Stimulated activated CD4-positive, alpha-beta T cell treated with anti-CD3 and anti-CD28 coated beads, Interleukin-4, amount 100 ng/mL, for 24 hours (primary cell): ENCODE measurements at places on chromosomes 1 and 21.

GRCh38 chr1:212317916-212318315, 32.7 kb downstream of the PPP2R5A start:
- no peak for DNase-seq

DNA sequence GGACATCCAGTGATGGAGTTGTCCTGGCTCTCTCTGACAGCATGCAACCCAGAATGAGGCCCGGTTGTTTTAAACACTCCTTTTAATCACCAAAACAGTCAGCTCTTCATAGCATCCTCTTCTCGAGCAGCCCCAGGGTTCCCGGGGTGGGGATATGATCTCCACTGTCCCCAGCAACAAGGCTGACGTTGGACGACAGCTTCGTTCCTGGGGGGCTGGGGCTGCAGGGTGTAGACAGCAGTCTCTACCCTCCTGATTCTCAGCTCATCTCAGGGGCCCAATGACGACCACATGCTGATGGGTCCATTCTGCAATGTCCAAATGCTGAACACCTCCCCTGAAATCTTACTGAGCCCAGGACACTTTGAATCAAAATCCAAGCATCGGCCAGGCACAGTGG, 27.0 kb downstream of the TRIM11 start:
- DNase-seq: no peak

DNA sequence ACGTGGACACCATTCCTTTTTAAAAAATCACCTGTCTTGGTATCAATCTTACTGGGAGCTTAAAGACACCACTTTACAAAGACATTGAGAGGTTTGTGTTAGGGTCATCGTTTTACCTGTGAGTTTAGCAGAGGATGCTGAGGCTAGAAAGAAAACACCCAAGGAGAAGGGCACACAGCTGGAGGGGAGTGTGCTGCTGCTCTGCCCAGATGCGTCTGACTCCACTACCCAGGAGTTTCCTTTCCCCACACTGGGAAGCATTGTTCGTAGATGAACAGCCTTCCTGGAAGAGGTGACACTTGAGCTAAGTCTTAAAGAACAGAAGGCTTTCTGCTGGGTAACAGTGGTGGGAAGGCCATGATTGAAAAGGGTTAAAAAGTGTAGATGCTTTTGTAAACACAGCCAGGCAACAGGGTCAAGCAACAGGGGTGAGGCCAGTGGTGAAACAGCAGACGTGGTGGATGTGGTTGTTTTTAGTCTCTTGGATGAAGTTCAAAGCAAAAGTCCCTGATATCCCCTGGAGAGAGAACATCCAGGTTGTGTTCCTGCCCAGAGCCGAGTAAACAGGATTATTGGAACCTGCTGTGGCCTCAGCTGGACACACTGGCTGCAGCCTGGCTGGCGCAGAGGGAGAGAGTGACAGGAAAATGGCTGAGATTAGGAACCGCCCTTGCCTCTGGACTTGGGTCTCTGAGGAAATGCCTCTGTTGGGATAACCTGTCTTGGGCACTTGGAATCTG, 198.6 kb upstream of the JUN start:
- no peak for DNase-seq

- DNase-seq: no peak
Measured at GRCh38 chr1:151407304-151407703, 7.9 kb downstream of the PSMB4 start.

GRCh38 chr1:159884296-159884695, 15.7 kb downstream of the CFAP45 start:
- no peak for DNase-seq

DNA sequence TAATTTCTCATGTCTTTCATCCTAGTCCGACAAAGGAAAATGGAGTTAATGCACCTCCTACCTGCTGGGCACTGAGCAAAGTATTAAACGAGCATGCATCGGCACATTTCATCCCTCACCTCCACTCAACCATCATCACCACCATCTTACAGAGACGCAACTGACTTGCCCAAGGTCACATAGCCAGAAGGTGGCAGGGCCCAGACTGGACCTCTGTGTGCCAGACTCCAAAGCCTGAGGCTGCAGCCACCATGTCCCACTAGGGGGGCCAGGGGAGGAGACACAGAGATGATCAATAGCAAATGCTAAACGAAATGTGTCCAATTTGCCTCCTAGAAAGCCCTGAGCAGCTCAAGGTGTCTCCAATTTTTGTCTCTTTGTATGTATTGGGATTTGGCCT, 163.7 kb upstream of the EDN2 start:
- DNase-seq: no peak

DNA sequence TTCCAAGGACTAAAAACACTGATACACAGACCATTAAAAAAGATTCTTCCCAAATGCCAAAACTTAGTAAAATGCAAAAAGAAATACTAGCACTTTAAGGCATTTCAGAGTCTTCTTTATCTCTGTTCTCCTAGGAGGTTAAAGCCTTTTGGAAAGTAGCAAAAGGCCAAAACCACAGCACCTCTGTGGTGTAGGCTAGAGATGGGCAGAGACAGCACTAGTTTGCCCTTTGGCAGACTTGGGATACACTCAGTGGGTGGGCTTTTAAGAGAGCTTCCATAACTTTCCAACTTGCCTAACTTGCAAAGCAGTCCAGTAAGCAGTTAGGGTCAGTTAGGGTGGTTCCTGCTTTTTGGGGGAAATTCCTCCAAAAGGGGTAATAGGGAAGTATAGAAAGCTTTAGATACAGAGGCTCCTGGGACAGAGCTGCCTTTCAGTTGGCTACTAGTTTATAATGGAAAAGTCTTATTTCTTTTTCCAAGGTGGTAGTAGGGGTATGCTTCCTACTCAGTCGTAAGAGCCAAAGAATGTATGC, 17.9 kb upstream of the PTCH2 start:
- no peak for DNase-seq

- no peak for DNase-seq
Measured at GRCh38 chr1:213615226-213615916, 372.4 kb upstream of the PROX1 start.

GRCh38 chr1:242800521-242800920, 276.0 kb upstream of the PLD5 start:
- DNase-seq: no peak

DNA sequence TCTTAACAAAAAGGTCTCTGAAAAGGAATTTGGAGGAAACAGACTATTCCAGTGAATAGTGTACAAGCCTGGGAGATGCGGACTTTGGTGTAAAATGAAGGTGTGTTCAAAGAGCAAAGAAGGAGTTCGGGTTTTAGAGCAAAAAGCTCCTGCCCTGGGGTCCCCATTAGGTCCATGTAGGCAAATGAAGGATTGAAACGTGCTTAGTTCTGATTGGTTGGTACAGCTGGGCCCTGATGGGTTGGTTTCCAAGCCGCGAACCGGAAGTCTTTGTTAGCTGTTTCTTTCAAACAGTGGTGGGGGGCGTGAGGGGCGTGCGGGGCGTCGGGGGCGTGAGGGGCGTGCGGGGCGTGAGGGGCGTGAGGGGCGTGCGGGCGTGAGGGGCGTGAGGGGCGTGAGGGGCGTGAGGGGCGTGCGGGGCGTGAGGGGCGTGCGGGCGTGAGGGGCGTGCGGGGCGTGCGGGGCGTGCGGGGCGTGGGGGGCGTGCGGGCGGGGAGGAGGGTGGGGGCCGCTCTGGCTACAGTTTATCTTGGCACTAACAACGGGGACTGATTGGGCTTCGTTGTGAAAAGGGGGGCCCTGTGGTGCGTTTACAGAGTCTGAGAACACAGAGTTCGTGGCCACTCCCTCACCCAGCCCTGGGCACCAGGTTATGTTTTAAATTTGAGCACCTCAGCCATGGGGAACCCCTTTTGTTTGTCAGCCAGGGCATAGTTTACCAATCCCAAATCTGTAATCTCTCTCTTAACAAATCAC, 29.4 kb downstream of the LRRC3 start:
- no peak for DNase-seq

GRCh38 chr1:242245255-242245654, 246.4 kb upstream of the MAP1LC3C start:
- DNase-seq: no peak

DNA sequence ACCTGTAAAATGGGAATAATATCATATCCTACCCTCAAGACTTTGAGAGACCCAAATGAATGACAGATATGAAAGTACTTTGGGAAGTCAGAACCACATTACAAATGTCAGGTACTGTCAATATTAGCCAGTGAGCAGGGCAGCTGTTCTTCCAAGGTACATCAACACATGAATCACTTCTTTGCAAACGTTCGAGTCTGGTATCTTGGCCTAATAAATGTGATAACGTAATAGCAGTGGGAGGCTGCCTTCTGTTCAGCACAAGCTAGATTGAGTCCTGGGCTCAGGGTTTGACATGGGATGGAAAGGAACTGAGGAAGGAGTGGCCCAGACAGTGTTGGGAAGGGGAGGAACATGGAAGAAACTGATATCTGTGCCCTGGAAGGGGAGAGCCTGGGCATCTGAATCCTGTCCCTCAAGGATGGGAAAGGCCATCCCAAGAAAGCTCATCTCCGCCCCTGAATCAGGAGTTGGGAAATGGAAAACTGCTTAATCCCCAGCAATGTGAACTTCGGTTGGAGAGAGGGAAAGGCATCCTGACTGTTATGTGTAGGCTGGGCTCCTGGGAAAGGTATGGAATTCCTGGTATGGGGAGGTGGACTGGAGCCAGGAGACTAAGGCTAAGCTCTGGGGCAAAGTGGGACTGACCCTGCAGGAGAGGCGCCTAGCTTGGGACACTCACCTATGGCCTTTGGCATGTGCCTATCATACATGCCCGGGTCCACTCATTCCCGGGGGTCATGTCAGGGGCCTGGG, 14.3 kb downstream of the KCNC4 start:
- DNase-seq: no peak

GRCh38 chr1:62882201-62883104, 98.5 kb downstream of the ATG4C start:
- no peak for DNase-seq

- no peak for DNase-seq
Measured at GRCh38 chr21:42388740-42389448, 7.0 kb downstream of the TMPRSS3 start.

DNA sequence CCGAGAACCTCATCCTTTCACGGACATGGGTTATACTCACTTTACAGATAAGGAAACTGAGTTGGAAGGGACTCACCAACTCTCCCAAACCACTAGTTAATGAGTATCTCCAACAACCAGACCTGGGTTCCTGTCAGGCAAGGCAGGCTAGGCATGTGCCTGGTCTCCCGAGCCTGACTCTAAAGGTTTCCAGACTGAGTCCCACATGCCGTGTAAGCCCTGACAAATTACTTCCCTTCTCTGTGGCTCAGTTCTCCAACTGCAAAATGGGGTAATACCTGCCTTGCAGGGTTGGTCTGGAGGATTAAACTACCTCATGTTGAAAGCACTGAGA, 34.3 kb downstream of the SSBP3 start:
- no peak for DNase-seq

DNA sequence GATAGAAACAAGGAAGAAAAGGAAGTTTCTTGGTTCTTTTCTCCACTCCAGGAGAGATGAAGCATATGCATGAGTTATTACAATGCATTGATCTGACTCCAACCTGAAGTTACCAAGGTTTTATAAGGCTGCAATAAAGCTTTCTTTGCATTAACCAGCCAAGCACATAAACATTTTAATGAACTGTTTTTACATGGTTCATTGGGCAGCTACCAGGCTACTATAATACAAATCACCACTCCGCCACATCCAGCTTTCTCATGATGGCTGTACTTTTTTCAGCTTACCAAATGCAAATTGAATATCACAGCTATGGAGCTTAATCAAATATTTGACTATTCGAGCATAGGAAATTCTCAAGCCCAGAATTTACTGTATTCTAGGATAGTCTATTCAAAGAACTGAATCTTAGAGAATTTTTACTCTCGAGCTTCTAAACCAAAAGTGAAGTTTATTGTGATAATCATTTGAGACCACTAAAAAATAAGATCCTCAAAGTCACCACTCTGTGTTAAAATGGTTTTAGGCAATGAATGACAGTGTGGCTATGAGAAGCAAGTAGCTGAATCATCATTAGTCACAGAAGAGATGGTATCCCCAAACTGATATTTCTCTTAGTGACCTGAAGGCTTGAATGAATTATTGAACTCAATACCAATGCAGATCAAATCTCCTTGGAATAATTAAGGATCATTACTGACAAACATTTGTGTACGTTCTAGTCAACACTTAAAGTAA, 58.6 kb upstream of the ZNF281 start:
- no peak for DNase-seq

GRCh38 chr1:67610450-67610849, 74.6 kb upstream of the GADD45A start:
- no peak for DNase-seq

DNA sequence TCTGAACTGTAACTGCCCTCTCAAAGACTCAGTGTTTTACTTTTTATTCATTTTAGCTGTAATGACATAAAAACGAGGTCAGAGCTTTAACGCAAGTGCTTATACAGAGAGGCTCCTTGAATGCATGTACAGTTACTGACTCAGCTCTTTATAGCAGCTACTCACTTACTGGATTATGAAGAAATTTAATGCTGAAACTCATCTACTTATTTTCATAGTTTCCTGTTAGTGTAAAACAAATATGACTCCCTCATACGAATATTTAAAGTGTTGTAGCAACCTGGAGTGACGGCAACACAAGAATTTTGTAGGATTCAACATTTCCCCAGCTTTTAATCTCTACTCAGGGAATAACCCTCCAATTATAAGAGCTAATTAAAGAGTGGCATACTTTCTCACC, 32.7 kb downstream of the ADSS2 start:
- DNase-seq: no peak
